ENCODE measurements at places on chromosomes 4 and X.

DNA sequence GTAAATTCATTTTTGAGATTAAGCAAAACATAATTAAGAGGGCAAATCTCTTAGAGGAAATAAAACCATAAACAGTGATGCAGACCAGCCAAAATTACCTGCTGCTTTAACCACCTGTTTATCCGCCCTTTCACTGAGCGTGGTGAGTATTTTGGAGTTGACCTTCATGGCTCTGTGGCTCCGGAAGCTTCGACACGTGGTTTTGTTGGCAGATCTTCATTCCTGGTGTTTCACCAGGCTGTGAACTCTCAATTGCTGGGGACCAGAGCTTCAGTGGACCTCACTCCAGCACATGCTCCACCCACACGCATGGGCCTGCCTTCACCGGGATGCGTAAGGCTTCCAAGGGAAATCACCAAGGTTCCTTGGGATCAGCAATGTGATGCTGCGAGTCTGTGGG is 83.8 kb downstream of the FHDC1 start:
- DNase-seq: no peak

DNA sequence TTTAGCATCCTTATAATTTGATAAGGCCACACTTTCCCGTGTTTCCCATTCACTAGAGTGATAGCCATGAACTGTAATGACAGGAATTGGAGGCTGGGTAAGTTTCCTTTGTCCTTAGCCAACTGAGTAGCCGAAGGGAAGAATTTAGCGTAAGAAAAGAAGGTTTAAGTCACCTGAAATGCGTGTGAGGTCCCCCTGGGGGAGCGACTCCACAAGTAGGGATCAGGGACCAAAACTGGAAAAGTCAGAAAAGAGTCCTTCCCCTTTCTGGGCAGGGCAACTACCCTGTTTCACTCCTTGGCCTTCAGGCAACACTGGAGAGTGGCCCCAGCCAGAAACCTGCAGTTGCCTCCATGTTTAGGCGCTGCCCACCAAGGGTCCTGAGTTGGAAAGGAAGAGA is 81.6 kb upstream of the MED14 start:
- DNase-seq: no peak

DNA sequence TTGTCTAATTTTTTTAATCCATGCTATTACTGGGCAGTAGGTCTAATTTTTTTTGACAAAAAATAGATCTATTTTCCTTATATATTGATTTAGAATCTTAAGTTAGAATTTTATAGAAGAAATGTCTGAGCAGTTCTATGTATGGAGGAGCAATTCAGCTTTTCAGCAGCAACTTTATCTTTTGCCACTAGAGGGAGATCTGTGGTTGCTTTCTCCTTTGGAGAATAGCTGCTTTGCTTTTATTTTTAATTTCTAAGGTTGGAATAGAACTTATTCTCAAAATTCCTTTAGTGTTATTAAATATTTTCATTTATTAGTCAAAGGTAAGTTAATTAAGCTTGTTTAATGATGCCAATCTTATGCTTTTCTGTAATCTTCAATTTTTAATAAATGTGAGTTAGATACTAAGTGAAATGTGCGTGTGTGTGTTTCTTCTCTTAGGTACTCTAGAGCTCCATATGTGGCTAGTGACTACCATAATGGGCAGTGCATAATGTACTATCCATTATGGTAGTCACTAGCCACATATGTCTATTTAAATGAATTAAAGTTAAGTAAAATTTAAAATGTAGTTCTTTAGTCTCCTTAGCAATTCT is 29.3 kb downstream of the FAM199X start:
- DNase-seq: no peak

DNA sequence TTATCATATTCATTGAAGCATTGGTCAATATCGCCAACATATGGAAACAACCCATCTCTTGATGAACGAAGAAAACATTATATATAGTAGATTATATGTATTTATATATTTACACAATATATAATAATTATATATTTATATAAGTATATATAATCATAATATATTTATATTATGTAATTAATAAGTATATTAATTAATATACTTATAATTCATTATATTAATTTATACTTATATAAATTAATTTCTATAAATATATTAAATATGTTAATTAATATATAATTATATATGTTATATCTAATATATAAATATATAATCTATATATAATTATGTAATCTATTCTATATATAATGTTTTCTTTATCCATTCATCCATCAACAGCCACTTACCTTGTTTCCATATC is 69.0 kb upstream of the SRD5A3 start:
- no peak for DNase-seq

GRCh38 chrX:132486599-132487178 is 2.1 kb downstream of the MBNL3 start:
- no peak for DNase-seq

DNA sequence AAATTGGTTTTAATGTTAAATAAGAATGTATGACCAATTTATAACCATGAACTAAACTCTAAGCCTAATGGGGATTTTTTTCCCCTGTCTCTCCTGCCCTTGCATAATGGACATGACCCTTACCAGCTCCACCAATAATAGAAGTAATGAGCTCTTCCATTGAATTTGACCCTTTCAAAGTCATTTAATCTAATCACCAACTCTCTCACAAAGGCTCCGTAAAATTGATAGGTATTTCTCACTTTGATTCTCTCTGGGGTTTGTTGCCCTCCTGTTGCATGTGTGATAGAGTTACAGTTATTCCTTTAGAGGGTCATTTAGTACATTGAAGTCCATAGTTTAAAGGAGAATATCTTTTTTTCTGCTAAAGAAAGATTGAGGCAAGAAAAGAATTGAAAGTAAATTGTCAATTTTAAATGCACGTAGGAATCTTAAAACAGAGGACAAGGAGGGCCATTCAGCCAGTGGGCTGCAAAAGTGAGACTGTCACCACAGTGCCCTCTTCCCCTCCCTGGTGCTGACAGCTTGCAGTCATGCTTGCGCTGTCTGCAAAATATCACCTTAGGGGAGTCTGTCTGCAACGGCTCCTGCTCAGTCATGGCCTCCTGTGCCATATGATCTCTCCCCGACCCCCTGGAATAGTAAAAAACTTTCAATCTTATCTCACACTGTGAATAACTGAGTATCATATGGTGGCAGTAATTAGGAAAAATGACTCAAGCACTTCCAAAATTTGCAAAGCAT is 307.5 kb upstream of the GNPDA2 start:
- no peak for DNase-seq

- DNase-seq: no peak
These were observed 10.1 kb upstream of the CXCL8 start for GRCh38 chr4:73730292-73730691.

DNA sequence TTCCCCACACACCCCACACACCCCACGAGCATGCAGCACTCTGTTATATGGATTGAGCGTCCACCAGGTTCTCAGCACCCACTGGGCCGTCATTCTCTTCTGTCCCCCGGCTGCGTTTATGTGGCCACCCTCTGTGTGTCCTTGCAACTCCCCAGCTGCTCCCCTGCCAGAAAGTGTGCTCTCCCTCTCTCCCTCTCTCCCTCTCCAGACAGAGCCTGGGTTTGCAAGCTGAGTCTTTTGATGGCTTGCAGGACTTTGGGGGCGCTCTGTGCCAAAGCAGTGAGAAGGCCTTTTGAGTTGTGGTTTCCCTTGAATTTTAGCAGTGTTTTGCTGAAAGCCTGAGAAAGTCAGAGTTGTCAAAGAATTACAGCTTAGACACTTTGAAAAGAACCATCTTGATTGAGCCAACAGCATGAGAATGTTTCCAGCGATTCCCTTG is 173.5 kb downstream of the DCLK2 start:
- DNase-seq: no peak

- no peak for DNase-seq
These were observed 257.1 kb downstream of the BCOR start for GRCh38 chrX:39840581-39841093.

DNA sequence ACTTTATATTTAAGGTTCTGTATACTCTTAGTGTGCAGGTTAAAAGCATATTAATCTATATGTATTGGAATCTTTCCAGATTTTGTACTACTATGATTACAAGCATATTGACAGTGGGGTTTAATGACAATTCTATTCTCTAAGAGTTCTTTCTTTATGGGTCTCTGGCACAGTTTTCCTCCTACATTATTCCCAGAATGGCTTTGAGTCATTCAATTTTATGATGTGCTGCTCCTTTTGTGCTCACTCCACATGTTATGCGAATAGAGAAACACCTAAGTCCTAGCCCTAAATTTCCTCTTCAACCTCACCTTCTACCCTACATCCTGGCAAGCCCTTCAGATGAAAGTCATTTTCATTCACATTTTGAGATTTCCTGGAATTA is 209.9 kb upstream of the DIAPH2 start:
- no peak for DNase-seq

DNA sequence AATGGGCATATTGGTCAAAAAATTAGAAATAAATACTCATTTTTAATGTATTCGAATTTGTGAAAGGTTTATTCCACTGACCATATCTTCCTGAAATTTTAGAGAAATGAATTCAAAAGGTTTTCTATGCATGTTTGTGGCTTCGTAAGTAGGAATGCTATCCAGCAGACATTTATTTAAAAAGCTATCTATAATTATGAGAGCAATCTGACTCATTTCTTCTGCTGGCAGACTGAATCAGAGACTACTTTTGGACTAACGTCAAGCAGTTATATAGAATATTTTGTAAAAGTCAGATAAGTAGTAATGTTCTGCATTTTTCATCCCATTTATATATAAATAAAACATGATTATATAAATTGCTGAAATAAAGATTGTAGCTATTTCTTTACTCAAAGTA is 125.0 kb downstream of the SPCS3 start:
- no peak for DNase-seq

GRCh38 chr4:100113096-100113495 is 77.2 kb downstream of the DDIT4L start:
- DNase-seq: no peak

DNA sequence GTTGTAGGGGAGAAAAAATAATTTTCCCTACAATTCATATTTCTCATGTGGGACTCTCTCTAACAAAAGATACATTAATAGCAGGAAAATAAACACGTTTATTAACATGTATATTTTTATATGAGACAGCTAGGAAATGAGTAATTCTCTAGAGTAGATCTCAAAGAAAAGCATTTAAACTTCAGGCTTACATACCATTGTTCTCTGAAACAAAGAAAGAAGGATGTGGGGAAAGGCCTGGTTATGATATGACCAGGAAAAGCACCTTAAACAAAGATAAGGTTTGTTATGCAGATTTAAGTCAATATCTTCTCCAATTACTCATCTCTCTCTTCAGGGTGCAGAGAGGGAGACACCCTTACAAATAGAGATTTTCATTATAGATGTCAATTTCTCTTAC is 131.3 kb downstream of the SLC7A11 start:
- DNase-seq: no peak

- no peak for DNase-seq
These were observed 210.6 kb downstream of the KDR start for GRCh38 chr4:54914781-54915180.

GRCh38 chr4:8296491-8296890 is 26.9 kb downstream of the HTRA3 start:
- DNase-seq: no peak

DNA sequence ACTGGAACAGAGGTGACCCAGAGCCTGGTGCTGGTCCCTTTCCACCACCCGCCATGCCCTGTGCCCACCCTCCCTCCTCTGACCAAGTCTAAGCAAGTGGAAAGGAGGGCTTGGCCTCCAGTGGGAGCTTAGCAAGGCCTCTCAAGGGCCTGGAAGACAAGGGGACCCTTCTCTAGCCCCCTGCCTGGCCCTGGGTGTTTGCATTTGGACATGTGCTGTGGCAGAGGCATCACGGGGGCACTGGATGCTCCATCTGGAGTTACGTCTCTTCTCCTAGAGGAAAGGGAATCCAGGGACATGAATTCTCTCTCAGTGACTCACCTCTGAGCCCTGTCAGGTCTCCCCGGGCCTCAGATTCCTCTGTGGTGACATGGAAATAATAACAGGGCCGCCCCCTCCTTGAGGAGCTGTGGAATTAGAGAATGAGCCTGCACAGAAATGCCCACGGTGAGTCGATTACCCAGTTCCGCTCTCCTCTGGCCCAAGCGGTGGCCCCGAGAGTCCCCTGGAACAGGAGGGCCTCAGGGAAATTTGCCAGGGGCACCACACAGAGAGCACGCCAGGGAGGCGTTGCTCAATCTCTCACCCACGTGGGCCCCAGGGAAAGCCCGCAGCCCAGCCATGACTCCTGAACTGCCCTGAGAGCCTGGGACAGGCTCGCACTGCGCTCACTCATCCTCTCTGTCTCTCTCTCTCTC is 189.6 kb downstream of the BCOR start:
- DNase-seq: no peak

GRCh38 chr4:98659741-98660462 is 1.5 kb upstream of the TSPAN5 start:
- DNase-seq: no peak

GRCh38 chr4:94650134-94650495 is 107.6 kb upstream of the BMPR1B start:
- no peak for DNase-seq

DNA sequence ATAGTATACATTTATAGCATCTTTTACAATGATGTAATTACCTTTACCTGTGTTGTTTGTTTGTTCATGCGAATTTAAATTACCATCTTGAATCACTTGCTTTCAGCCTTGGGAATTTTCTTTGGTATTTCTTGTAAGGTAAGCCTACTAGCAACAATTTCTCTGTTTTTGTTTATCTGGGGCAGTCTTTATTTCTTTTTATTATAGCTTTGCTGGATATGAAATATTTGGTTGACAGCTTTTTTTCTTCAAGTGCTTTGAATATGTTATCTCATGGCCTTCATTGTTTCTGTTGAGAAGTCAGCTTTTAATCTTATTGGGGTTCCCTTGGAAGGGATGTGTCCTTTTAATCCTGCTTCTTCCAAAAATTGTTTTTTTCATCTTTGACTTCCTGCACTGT is 292.8 kb upstream of the EDA2R start:
- DNase-seq: no peak

DNA sequence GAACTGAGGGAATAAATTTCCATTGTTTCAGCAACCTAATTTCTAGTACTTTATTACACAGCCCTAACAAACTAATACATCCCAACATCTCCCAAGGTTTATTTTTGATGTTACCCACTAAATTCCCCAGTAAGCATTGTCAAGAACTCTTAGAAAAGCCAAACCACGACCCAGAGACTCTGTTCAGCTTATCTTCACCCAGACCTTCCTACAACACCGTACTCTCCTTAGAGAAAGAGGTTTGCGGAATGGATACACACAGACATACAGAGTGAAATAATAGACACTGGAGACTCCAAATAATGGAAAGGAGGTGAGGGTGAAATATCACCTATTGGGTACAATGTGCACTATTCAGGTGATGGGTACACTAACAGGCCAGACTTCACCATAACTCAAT is 75.6 kb downstream of the LRBA start:
- DNase-seq: no peak

DNA sequence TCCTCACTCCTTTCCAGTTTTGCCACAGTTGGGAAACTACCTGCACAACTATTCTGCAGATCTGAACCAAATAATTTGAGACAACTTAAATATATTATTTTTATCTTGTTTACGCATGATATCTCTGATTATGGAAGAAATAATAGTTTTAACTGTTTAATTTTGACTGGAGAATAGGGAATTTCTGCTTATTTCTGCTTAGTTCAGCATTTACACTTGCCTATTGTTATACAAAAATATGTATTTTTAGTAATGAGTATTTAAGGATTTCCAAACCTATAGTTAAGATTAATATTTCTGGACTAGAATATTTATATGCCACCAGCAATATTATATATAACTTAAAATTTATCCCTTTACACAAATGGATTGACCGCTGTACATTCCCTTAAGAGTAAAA is 125.5 kb downstream of the NWD2 start:
- no peak for DNase-seq

Measured in activated T-helper 1 cell treated with anti-CD3 and anti-CD28 coated beads, Interleukin-2, amount 50 U/mL, for 16 hours (primary cell).